ENCODE measurements at places on chromosomes 6 and 20.

- no peak for DNase-seq
Observed at GRCh38 chr20:44187054-44187771, at the start of gene JPH2. JPH2 (minus strand) TSS chr20:44187188; CDS start chr20:44186705, 483 bp downstream.

GRCh38 chr6:33815854-33816253 lies 12.1 kb upstream of the MLN start:
- no peak for DNase-seq

DNA sequence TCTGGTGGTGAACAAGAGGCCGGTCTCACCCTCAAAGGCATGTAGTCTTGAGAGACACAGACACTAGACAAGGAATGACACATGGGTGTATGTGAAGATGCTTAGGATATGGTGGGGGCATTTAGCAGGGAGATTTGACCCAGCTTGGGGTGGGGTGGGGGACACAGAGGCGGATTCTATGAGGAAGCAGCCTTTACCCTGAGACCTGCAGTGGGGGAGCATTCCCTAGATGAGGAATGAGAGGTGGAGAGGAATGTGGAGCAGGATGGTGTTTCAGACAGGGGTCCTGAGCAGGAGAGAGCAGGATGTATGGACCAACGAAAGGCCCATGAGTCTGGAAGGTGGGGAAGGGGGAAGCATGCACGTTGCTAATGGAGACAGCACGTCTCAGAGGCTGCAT lies 57.8 kb downstream of the PHACTR3 start:
- DNase-seq, result no peak

- no peak for DNase-seq
Observed at GRCh38 chr6:143542888-143543287, 31.4 kb upstream of the FUCA2 start.

DNA sequence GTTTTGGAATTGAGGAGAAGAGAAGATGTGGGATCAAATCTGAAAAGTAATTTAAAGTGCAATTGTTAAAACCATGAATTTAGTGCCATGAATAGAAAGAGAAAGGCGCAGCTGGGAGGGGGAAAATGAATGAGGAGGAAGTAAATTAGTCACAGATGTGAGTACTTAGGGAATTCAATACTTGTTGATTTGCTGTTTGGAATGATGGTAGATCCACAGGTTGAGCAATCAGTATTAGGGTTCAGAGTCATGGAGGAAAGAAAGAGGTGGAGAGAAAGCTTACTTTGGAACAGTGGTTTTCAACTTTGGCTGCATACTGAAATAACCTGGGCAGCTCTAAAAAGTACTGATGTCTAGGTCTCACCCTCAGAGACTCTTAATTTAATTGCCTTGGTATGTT lies 229.7 kb upstream of the ASCC3 start:
- DNase-seq, result no peak

- DNase-seq, result peak; percentile 71
Observed at GRCh38 chr6:161838306-161839035, 564.6 kb upstream of the AGPAT4 start.

- DNase-seq, result no peak
Observed at GRCh38 chr6:22653980-22654610, 84.7 kb downstream of the HDGFL1 start.

- no peak for DNase-seq
Observed at GRCh38 chr6:125507987-125508655, 206.4 kb upstream of the HDDC2 start.

DNA sequence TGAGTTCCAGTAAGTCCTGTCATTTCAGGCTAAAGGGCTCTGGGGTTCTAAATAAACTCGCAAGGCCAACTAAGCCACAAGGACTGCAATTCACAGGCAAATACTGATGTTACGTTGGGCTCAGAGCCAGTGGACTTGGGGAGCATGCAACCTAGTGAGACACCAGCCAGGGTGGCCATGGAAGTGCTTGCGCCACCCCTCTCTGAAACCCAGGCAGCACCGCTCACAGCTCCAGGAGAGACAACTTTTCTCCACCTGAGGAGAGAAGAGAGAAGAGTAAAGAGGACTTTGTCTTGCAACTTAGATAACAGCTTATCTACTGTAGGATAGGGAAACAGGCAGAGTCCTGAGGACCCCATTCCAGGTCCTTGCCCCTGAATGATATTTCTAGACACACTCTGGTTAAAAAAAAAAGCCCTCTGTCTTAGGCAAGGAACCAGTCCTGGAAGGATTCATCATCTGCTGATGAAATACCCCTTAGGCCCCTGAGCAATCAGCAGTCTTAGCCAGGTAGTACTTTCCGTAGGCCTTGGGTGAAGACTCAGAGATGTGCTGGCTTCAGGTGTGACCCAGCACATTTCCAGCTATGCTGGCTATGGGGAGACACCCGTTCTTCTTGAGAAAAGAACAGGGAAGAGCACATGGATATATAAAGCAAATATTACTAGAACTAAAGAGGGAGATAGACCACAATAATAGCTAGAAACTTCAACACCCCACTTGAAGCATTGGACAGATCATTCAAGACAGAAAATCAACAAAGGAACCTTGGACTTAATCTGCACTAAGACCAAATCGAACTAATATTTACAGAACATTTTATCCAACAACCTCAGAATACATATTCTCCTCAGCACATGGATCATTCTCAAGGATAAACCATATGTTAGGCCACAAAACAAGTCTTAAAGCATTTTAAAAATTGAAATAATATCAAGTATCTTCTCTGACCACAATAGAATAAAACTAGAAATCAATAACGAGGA lies 31.5 kb upstream of the TBC1D32 start:
- no peak for DNase-seq

GRCh38 chr20:19727251-19727847 lies 30.7 kb upstream of the RIN2 start:
- no peak for DNase-seq

DNA sequence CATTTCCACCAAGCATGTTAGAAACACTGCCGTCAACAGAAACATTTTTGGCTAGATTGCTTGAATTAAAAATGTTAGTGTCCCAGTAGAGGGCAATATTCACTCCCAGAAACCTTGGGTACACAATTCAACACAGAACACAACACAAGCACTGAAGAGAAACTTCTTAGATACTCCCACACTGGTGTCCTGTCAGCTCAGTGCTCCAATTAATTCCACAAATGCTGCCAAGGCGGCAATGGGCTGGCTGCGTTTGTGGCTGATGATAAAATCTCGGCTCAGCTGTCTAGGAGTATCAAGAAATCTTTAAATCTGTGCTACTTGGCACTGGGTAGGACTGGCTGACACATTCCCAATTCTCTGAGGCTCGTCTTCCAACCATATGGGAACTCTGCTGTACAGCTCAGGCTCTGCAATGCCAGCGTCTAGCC lies 39.3 kb downstream of the BEND3 start:
- DNase-seq, result no peak

- DNase-seq, result no peak
Observed at GRCh38 chr6:99384507-99384906, 9.5 kb downstream of the COQ3 start.

GRCh38 chr20:32473231-32474008 lies 111.7 kb downstream of the NOL4L start:
- no peak for DNase-seq

GRCh38 chr6:14734416-14735340 lies 511.2 kb upstream of the JARID2 start:
- DNase-seq, result no peak

DNA sequence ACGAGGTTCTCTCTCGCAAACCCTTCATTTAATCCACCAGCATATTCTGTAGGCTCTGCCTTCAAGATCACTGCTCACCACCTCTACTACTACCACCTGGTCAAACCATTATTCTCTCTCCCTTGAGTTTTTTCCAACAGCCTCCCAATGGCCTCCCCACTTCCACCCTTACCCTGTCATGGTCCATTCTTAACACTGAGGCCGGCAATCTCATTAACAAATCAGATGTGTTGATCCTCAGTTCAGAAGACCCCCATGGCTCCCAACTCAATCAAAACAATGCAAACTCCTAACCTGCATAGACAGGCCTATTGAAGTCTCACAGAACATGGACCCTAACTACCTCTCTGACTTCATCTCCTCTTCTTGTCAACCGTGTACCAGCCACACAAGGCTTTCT lies 2.2 kb downstream of the AURKA start:
- DNase-seq, result no peak

DNA sequence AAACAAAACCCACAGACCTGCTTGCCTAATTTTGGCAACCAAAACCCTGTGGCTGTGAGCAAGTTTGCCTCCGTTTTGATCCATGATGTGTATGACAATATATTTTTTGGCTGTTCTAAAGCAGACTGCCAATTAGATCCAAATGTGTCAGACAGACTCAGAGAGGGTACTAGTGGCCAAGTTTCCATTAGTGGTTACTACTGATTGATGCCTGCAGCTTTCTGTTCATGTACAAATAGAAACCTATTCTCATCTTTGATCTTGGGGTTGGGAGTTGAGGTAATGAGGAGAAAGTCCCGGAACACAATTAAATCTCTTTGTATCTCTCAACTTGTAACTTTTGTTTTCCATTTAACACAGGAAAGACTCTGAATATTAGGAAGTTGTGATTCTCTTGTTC lies 100.9 kb downstream of the RNF144B start:
- no peak for DNase-seq

DNA sequence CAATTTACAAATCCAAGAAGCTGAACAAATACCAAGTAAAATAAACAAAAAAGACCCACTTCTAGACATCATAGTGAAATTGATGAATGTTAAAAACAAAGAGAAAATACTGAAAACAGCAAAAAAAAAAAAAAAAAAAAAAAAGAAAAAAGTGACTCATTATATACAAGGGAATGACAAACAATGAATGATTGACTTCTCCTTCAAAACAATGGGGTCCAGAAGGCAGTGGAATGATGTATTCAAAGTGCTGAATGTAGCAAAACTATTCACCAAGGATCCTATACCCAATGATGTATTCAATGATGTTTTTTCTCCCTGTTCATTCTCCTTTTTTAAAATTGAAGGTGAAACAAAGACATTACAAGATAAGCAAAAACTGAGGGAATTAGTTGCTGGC lies 650.0 kb downstream of the UTRN start:
- DNase-seq, result no peak

- peak; percentile 96 for DNase-seq
Observed at GRCh38 chr20:15699431-15700146, 873.7 kb downstream of the KIF16B start.

GRCh38 chr6:111555036-111555435 lies 50.6 kb downstream of the TRAF3IP2 start:
- DNase-seq, result no peak

GRCh38 chr6:54426995-54427394 lies 118.8 kb downstream of the TINAG start:
- DNase-seq, result no peak

GRCh38 chr20:49877386-49877921 lies 37.9 kb downstream of the SPATA2 start:
- no peak for DNase-seq

DNA sequence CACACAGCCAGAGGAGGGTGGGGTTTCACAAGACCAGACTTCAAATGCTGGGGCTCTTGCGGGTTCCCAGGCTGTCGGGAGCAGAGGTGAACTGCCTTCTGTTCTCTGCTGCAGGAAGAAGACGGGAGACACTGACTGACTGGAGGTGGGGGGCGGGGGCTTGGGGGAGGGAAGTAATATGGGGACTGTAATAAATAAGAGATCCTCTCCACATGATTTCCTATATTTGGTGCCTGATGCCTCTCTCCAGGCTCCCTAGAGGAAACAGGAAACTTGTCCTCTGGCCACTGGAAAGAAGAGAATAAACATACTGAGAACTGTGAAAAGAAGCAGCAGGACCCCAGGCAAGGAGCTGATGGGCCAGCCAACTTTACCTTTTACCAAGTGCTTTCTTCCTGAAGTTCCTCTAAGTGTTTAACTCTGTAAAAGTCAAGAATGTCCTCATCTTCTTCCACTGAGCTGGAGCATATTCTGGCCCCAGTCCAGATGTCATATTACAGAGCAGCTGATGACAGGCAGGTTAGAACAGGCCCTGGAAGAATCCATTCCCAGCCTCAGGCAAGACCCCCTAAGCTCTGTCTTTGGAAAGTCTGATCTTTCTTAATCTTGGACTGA lies 33.2 kb upstream of the ADGRF5 start:
- no peak for DNase-seq

DNA sequence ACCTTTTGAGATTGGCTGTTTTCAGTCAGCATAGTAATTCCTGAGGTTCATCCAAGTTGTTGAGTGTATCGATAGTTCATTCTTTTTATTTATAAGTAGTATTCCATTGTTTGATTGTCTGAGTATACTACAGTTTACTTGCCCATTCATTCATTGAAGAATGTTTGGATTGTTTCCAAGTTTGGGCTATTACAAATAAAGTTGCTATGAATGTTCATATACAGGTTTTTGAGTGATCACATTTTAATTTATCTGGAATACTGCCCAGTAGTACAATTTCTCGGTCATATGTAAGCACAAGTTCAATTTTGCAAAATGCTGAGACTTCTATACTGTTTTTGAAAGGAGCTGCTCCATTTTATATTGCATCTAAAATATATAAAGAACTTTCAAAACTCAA lies 14.2 kb upstream of the EPHA7 start:
- no peak for DNase-seq

DNA sequence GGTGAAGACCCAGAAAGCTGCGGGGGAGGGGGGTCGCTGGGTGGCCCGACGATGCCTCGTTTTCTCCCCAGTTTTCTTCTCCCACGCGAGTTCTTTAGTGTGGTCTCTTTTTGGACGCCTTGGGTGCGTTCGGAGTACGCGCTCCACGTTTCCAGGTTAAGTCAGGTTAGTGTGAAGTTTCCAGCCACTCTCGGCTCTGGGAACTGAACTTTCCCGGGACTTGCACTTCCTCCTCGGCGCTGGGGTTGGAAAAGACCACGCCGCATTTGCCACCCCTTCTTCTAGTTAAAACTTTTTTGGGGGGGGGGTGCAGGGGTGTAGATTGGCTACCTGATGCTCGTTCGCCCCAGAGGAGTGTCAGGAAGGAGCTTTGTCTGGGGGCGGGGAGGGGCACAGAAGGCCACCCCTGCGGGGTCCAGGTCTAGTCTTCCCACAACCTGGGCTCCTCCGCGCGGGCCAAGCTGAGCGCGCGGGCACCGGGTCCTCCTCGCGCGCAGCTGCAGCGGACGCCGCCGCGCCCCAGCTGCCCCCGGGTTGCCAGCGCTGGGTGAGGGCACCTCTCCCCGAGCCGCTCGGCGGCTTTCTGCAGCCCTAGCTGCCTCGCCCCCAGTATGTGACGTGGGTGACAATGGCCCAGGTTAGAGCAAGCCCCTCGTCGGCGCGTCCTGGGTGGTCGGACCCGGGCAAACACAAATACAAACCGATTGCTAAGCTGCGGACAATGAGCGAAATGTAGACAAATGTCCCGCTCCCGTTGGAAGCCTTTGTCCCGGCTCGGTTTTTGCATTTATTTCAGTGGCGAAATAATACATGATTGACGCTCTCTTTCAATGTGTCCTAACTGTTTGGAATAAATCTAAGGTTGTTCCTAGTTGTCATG lies 1.7 kb upstream of the NKX2-2 start:
- no peak for DNase-seq

GRCh38 chr6:14026831-14027539 lies 90.6 kb upstream of the CD83 start:
- DNase-seq, result no peak

GRCh38 chr6:159116343-159116742 lies 52.9 kb upstream of the FNDC1 start:
- no peak for DNase-seq

GRCh38 chr6:54196905-54197304 lies 85.7 kb downstream of the MLIP start:
- no peak for DNase-seq

Data from testis (tissue), 5 donors.